ENCODE measurements at places on chromosomes 2 and 18.

GRCh38 chr2:30655660-30656059, 151.6 kb downstream of the CAPN13 start:
- DNase-seq: no peak

GRCh38 chr2:26786207-26787028, 562 bp downstream of the CENPA start:
- DNase-seq: peak; percentile 35

- no peak for DNase-seq
Measured at GRCh38 chr2:216429428-216429827, 17.1 kb downstream of the SMARCAL1 start.

- no peak for DNase-seq
Measured at GRCh38 chr2:112910865-112911264, at the start of gene IL37. IL37 (plus strand) TSS chr2:112911165; CDS start chr2:112913013, 1,848 bp downstream.

- no peak for DNase-seq
Measured at GRCh38 chr2:227117027-227117426, 47.0 kb downstream of the COL4A4 start.

DNA sequence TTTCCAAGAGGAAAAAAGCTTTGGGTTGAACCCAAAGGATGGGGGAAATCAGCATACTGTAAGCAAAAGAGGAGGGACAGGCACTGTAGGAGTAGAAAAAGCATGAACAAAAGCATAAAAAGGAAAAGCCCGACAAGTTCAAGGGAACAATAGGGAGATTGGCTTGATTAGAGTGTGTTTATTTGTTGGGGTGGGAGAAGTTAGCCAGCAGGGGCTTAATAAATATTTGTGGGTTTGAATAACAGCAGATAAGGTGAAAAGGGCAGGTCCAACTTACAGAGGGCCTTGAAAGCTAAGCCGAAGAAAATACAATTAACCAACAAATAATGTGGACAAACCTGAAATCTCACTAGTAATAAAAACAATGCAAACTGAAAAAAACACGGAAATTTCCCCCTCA, 126.7 kb downstream of the THADA start:
- DNase-seq: no peak

DNA sequence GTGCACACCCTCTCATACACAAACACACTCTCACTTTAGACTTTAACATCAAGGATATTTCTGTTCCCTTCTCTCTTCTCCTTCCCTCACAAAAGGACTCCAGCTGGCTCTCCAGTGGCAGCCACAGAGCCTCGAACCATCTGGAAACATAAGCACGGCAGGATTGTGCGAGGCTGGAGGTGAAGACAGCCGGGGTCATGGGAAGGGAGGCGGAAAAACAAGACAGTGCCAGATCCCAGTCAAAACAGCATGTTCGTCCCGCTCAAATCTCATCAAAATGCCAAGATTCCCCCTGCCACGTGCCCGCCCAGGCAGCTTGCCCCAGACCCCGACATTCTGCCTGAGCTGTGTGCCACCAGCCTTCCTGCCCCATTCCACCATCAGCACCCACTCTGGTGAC, 180.3 kb downstream of the ZBTB7C start:
- DNase-seq: no peak

GRCh38 chr2:240778426-240778825, 41.6 kb downstream of the KIF1A start:
- no peak for DNase-seq

- no peak for DNase-seq
Measured at GRCh38 chr2:54103454-54104314, 11.7 kb upstream of the ACYP2 start.

DNA sequence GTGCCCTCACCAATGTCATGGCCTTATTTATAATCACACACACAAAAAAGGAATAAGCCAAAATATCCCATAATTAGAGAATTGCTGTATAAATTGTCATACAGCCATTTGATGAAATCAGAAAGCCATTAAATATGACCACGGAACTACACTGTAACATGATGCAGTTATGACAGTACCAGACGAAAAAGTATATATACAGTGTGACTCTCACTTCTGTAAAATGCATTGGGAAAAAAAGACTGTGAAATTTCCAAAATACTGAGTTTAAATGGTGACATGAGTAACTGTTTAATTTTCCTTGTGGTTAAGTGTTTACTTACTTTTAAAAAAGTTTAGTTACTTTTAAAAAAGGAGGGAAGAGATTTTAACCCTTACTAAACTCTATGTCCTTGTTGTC, 25.4 kb downstream of the UXS1 start:
- DNase-seq: no peak

- no peak for DNase-seq
Measured at GRCh38 chr18:44824884-44825283, 144.2 kb downstream of the SETBP1 start.

- DNase-seq: no peak
Measured at GRCh38 chr2:36287363-36288275, 68.0 kb upstream of the CRIM1 start.

- DNase-seq: no peak
Measured at GRCh38 chr18:60596928-60597327, 224.4 kb upstream of the MC4R start.

- DNase-seq: no peak
Measured at GRCh38 chr2:112867701-112868631, 31.4 kb upstream of the IL1B start.

- no peak for DNase-seq
Measured at GRCh38 chr18:45686891-45687611, 36.9 kb upstream of the SLC14A1 start.

DNA sequence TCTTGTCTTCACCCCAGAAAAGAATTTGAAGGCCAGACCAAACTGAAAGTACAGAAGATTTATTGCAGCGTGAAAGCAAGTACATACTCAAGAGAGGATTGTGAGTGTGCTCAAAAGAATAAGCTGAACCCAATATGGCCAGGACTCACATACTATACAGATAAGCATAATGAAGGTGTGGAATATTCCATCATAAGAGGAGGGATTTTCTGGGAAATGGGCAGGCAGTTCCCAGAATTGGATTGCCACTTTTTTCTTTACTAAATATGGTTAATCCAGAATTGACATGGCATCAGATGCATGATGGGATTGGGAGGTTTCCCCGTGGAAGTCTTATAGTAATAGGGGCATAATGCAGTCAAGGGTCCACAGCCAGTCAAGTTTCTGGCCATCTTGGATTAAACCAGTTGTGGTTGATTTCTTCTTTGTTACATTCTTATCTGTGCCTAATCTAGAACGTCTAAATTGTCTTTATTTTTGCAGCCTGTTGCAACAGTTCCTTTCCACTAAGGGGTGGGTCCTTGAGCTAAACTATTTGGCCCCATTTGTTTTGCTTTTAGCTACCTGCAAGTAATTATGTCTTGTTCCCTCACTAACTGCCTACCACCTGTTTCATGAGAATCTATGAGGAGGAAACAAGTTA, 9.0 kb downstream of the SP140L start:
- DNase-seq: no peak

DNA sequence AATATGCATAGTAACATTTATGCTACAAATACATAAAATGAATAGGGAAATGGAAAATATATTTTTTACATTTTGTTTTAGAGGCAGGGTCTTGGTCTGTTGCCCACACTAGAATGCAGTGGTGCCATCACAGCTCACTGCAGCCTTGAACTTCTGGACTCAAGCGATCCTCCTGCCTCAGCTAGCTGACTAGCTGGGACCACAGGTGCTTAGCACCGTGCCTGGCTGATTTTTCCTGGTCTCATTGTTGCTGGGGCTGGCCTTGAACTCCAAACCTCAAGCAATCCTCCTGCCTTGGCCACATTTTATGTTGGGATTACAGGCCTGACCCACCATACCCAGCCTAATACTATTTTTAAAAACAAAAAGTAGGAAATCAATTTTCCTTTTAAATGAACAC, 33.2 kb downstream of the XPO1 start:
- no peak for DNase-seq

DNA sequence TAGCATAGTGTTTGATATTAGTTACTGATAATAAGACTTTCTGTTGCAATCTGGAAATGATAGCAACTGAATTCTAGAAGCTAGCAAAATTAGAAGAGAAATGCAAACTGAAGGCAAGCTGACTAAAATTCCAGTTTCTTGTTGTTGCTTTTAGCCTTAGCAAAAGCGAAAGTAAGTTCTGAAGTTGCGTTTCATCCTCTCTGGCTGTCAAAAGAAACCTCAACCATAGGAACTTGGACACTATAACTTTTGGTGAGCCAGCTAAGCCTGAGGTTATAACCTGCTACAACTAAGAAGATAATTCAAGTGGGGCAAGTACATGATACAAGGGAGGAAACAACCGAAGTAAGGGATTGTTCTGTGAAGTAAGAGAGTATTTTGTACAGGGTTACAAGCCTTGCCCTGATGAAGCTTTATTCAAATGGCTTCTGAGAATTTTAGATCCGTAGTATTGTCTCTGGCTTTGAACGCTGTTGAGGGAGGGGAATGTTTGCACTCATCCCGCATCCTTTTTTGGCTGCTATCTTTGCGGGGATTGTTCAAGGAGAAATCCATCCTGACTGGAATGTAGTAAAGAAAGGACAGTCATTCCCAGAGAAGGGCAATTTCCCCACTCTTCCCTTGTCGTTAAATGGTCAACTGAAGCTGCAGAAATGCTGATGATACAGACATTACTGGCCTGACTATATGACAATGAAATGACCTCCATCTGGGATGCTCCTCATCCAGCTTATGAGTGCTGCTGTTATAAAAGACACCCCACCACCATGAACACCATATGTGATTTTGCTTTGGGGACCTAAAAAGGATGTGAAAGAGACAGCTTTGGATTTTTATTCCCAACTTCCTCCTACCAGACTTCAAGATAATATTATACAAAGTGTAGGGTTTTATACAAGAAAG, 7.0 kb upstream of the TMX3 start:
- DNase-seq: no peak

DNA sequence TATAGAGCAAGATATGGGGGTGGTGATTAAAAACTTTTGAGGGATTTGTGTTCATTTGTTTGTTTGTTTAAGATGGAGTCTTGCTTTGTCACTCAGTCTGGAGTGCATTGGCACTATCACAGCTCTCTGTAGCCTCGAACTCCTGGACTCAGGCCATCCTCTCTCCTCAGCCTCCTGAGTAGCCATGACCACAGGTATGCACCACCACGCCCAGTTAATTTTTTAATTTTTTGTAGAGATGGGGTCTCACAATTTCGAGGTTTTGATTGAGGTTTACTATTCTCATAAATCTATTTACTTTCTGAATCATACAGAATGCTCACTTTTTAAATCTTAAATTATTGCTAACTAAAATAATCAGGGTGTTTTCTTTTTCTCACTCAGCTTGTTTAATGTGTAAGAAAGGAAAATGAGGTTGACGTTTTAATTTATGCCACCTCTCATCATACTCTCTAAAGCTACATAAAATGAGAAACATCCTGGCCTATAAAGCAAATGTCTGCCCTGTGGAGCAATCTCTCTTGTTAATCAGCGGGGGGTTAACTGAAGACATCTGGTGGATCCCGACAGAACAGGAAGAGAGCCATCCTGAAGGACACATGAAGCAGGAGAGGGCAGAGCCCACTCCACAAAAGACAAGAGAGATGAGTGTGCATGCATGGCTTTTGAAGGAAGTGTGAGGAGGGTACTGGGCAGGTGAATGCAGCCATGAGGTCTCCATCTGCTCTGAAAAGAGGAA, 589.1 kb upstream of the SLC8A1 start:
- DNase-seq: no peak

GRCh38 chr2:26162963-26163362, 9.9 kb upstream of the GAREM2 start:
- no peak for DNase-seq

DNA sequence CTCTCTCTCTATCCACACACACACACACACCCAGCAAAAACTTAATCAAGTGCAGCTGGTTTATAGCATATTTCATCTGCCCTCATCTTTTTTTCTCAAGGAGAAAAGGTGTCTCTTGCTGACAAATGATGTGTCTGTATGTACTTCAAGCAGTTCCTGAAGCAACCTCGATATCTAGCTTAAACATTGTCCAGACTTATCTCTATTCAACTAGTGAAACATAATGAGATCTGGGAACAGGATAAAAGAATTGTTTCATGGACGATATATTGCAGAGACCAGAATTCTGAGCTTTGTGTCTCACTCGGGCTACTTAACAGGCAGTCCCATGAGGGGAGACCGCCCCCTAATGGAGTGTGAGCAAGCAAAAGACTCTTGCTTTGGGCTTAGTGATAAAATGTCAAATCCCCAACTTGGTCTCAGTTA, 929.2 kb upstream of the SOX11 start:
- DNase-seq: no peak

GRCh38 chr2:237567276-237568029, 1.1 kb downstream of the PRLH start:
- DNase-seq: no peak

DNA sequence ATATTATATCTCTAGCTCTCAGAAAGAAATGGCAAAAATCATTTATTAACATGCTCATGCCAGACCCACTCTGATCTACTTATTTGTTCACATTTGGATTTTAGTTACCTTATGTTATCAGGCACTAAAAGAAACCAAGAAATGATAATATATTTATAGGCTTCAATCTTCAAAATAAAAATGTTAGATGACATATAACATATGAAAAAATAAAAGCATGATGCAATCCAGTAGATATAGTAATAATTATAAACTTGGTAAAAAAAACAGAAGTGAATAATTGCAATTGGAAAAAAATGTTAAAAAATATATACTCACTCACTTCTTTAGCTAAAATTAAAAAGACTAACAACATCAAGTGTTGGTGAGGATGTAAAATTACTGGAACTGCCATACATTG, 248.3 kb upstream of the VRK2 start:
- DNase-seq: no peak

DNA sequence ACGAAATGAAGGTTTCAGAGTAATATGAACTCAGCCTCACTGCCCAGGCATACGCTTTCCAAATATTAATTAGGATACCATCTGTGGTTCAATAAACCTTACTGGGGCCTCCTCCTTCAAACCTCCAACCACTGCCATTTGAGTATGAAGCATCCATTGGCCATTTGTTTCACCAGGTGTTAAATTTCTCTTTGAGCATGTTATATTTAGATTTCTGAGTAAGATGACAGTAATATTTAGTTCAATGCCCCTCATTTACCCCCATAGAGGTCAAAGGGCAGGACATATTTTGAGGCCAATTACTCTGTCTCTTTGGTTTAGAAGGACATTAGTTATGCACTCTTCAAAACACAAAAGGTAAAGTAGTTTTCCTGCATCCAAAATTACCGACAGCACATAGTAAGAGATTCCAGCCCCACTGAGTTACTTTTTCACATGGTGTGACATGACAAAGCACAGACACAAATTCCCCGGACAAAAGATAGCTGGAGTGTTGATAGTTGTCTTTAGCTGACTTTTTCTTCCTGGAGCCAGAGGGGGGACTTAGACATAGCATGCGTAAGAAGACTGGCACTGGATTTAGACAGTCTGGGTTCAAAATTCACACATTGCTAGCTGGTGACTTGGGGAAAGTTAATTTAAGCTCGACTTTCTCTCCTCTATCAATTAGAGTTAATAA, 33.1 kb upstream of the LNPK start:
- DNase-seq: no peak

DNA sequence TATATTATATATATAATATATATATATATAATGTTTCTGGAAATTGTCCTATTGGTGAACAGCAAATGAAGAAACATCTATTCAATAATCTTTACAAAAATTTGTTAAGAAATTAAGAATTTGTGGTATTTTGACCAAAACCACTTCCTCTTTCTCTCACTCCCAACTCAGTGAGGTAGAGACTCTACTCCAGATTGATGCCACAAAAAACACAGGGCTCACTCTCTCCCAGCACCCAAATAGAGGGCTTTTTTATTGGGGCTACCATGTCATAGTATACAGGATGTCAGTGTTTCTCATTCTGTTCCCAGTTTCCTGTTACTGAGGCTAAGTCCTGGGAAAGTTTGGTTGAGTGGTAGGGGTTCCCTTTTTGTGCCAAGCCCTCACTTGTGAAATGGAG, 1155.4 kb downstream of the BCL11A start:
- DNase-seq: no peak

- no peak for DNase-seq
Measured at GRCh38 chr2:9428965-9429577, 5.6 kb downstream of the CPSF3 start.
